BJ (cell line): ENCODE measurements at places on chromosomes 4 and X.

DNA sequence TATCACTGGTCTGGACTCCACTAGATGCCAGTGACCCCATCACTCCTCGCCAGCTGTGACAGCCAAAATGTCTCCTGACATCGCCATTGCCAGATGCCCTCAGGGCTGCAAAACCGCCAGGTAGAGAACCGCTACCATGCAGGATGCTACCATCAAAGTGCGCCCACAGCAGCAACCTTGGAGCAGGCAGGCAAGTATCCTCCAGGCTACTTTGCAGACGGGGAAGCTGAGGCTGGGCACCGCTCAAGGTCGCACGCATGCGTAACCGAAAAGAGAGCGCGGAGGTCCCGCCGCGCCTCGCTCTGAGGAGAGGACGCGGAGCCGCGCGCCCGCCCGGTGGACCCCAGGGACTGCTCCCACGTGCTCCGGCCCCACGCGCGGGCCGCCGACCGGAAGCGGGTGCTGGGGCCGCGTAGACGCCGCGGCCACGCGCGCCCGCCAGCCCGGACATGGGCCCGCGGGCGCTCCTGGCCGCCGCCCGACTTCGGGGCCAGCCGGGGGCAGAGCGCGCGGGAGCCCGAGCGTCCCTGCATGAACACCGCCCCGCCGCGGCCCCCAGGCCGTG, at the start of gene STS:
STS (plus strand) TSS at position 300 of the 565 bp plus-strand sequence. CDS start 105,488 bp downstream, outside the sequence.
- DNase-seq = no peak

- DNase-seq = peak; percentile 22
Observed at GRCh38 chr4:119559044-119559647, 69.5 kb downstream of the PDE5A start.

DNA sequence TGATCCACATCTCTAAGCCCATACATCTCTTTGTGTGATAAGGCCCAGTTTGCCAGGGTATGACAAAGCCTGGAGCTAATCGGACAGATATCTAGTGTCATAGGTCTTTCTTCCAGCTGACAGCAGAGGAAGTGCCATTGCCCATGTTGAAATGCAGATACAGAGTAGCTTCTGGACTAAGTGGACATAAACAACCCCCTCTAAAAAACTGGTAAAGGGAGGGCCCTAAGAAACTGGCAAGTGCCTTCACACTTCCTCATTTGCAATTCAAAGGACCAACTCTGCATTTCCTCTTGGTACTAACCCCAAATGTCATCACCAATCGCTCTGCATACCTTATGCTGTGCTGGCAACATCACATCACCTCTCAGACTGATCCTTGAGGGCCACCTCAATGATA, 20.8 kb downstream of the ARHGEF6 start:
- no peak for DNase-seq

DNA sequence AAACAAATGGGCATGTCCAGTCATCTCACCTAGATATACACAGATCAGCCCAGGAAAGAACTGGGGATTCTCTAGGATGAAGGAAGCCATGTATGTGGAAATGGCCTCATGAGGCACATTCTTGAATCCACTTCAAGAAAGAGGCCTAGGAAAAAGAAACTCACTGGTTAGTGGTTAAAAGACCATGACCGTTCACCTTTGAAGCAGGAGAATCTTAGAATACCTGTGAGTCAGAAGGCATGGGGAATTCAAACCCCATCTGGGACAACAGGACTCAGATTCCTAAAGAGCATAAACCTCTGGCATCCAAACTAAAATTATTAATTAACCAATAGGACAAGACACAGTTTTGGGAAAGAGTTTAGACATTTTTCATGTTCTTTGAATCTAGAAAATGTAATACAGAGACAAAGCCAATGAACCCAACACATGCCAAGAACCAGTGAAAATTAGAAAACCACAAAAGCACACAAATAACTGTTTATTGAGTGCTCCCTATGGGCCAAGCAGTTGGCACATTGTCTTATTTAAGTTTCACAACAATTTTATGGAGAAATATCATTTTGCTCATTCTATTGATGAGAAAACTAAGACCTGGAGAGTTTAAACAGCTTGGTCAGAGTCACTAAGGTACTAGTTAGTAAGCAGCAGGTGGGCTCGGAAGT, 97.5 kb downstream of the NPNT start:
- DNase-seq = no peak

DNA sequence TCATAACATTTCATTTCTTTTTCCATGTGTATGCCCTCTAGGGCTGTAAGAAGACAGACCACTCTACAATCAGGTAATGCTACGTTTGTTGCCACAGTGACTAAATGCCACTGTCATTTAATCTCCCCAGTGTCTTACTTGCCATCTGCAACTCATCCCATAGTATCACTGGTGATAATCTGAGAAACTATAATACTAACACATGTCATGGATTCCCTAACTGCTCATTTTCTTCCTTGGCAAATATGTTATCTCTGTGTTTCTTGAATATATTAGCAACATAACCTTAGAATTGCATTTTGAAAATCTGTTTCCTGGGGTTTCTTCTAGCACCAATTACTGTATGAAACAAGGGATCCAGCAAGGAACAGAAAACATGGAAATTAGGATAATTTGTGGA, 6.1 kb downstream of the F8A1 start:
- DNase-seq = no peak

- DNase-seq = no peak
Observed at GRCh38 chrX:77014377-77015372, 432.5 kb upstream of the FGF16 start.

DNA sequence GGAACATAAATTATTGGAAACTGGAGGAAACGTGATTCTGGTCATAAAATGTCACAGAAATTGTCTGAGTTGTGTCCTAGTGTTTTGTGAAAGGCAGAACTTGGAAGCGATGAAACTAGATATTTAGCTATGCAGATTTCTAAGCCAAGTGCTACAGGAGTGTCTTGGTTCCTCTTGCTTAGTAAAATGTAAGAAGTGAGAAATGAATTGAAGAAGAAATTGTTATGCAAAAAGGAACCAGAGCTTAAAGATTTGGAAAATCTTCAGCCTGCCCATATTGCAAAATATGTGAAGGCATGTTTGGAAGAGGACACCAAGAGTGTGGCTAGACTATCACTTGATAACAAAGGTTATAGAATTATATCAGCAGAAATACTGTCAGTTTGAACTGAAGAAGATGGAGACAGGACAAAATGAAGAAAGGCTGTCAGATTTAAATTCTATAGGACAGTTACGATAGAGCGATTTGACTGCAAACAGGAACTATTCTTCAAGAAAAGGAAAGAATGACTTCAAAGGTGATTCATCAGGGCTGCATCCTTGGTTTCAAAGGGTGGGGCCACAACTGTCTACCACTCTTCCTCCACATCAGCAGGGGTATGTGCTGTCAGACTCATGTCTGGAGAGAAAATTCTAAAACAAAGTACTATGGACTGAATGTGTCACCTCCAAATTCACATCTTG, 9.4 kb upstream of the CDS1 start:
- no peak for DNase-seq

GRCh38 chrX:40866893-40867292, 131.6 kb upstream of the MED14 start:
- no peak for DNase-seq

DNA sequence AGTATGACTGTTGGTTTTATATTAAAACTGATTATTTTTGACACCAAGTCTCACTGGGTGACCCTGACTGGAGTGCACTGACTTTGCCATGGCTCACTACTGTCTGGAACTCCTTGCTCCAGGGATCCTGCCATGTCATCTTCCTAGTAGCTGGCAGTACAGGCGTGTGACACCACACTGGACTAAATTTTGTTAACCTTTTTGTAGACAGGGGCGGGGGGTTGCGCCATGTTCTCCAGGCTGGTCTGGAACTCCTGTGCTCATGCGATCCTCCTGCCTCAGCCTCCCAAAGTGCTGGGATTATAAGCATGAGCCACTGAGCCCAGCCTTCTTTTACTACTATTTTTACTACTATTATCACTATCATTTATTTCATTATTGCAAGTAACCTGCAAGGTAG, 8.9 kb downstream of the XAGE1A start:
- DNase-seq = no peak

DNA sequence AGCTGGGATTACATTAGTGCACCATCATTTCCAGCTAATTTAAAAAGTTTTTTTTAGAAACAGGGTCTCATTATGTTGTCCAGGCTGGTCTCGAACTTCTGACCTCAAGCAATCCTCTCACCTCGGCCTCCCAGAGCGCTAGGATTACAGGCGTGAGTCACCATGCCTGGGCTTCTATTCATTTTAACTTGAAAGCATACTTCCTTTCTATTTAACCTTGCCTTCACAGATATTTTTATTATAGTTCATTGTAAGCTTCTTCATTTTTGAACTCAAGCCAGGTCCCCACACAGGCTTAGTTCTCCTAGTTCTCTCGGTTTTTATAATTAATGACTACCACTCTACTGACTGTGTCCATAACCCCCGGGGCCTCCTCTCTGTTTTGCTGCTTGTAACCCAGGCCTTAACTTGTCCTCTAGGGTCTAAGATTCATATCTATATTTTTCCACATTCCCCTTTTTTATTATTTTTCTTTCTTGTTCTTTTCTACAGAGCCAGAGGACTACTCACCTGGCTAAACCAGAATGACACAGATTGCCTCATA, 50.7 kb downstream of the SNX12 start:
- DNase-seq = peak; percentile 2

DNA sequence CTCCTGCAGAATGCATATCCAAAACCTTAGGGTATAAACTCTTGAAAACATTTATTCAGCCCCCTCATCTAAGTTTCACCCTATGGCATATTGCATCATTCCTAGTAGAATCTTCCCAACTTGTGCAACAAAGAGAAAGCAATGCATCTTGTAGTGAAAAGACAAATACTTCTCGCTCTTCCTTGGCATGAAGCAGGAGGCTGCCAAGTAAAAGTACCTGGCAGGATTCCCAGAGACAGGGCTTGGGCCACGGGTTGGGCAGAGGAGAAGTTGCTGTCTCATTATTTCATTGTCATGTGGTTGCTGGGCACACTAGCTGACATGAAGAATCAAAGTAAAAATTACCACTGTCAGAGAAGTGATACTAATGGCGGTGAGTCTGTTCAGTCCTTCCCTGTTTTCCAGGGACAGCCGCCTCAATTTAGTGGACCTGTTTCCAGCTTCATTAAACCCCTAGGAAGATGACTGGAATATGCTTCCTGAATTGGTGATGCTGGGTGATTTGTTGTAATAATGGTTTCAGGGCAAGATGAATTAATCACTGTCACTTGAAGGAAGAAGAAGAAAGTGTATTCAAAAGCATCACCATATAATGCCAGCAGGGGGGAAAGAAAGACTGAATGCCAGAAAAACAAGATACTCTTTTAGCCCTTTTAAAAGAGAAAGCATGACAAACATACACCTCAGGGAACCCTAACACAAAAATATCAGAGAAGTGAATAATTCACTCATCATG, 380.5 kb upstream of the IGFBP7 start:
- no peak for DNase-seq

DNA sequence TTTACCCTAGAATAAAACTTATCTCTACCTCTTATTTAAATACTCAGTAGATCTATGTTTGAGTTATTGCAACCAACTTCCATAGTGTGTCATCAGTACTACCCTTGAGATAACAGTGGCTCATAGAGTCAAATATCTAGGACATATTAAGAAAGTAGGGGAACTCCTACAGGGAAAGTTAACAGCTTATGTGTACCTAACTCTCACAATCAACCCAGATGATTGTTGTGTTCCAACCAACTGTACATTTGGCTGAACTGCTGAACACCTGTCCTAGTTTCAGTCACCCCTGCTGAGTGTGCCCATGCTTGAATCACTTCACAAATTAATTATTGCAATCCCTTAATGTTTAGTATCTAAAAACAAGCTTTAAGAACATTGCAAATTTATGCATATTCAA, 244.2 kb upstream of the GRID2 start:
- no peak for DNase-seq

- DNase-seq = no peak
Observed at GRCh38 chr4:8544282-8544681, 35.9 kb upstream of the GPR78 start.

GRCh38 chr4:118746251-118746919, 61.2 kb downstream of the METTL14 start:
- no peak for DNase-seq

GRCh38 chr4:121180558-121180957, 16.4 kb upstream of the TNIP3 start:
- DNase-seq = no peak

GRCh38 chrX:133215747-133216146, 2.4 kb downstream of the TFDP3 start:
- no peak for DNase-seq

DNA sequence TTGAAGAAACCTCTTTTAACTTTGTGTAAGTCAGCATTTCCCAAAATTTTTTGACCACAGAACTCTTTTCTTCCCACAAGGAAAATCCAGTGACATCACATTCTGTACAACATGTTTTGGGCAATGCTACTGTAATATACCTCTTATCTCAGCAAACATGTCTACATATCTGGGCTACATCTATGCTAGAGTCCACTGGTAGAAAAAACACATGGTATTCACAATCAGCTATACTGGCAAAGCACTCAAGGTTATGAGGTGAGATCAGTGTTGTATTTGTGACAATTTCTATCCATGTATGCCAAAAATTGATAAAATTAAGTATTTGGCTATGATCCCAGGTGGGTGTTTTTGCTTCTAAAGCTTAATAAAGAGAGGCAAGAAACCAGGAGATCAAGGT, 98.0 kb downstream of the ATP11C start:
- DNase-seq = no peak

DNA sequence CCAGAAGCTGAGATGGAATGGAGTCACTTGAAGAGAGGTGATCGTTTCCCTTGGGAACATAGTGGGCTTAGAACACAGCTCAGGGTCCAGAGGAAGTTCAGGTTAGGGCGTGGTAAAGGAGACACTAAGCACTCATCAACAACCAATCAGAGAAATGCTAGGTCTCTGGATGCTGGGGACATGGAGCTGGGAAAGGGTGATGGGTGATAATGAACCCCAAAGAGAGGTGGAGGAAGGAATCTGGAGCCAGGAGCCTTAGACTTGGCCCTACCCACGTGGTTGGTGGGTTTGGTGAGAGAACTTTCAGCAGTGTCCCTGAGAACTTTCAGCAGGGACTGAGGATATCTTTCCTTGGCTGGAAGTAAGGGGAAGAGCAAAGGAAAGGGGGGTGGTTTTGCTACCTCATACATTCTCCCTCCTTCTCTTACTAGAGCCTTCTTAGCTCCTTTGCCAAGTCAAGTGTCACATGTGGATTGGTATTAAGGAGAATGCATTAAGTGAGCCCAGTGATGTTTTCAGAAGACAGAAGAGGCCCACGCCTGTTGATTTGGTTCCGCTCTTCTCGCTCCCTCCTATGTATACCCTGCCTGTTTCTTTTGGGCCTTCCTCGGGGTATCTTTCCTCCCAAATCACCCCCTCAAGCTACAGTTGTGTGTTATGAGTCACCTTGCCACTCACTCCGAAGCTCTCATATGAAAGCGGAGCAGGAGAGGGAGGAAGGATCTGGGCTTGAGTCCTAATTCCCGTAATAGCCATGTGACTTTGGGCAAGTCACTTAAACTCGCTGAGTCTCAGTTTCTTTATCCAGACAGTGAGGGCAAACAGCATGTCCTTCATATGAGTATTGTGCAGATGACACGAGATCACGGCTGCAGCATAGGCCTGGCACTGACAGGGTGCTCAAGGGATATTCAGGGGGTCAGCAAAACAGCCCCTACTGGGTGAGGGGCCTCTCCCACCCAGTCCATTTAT, 63.1 kb downstream of the TSC22D3 start:
- DNase-seq = no peak

- DNase-seq = no peak
Observed at GRCh38 chr4:13432453-13432852, 51.7 kb downstream of the RAB28 start.

GRCh38 chr4:98658287-98659105, at the start of gene TSPAN5:
Gene TSPAN5, minus strand, starts transcription at chr4:98658611.
- no peak for DNase-seq

- DNase-seq = no peak
Observed at GRCh38 chr4:39715788-39716187, 17.9 kb downstream of the UBE2K start.
